ENCODE measurements at places on chromosomes 1 and 21.

DNA sequence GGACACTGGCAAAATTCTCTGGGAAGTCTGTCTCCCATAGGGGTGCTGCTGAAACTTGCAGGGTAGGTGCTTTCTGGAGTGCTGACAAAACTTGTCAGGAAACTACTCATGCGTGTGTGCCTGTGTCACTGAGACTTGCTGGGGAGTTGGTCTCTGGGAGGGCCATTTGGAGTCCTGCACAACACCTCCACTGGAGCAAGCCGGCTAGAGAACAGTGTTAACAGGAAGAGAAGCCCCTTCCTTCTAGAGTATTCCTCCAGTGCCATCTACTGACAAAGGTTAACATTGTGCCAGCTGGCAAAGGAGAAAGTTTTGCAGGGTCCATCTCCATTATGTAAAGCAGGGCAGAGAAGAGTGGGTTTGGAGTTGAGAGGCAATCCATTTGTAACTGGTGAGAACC lies 30.0 kb downstream of the ZMYM4 start:
- DNase-seq: no peak

DNA sequence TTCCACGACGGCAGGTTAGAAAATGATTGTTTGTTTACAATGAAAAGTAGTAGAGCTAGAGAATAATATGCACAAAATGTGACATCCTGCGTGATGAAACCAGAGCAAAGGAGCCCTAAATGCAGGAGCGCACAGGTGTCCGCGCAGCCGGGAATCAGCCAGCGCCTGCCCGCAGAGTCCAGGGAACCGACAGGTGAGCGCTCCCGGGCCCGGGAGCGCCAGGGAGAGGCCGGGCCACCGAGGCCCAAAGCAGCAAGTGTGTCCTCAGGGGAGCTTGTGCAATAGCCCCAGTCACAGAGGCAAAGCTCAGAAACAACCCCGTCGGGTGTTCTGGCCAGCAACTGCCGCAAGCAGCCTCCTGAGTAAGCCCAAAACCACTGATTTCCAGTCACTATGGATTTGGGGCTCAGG lies 789 bp upstream of the GALE start:
- DNase-seq: no peak

DNA sequence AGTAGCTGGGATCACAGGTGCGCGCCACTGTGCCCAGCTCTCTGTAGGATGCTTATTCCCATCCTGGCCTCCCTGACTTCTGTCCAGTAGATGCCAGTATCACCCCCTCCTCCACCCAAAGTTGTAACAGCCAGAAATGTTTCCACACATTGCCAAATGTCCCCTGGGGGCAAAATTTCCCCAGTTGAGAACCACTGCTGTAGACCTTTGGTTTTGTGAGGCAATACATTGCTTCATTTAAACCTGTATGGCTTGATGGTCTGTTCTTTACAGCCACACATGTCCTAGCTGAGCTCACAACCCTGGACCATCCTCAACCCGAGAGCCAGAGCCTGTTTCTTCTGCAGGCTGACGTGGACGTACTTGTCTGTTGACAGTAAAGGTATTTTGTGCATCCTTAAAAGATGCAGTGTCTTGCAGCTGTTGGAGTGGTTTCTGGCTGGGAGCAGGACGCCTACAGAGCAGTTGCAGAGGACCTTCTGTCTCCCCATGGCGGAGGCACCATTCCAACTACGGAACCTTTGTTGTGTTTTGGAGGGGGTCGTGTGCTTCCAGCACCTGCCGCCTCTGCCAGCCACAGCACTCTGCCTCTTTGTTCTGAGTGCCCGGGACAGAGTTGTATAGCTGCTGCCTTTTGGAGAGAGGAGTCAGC lies 26.6 kb downstream of the DOP1B start:
- no peak for DNase-seq

GRCh38 chr1:228753786-228754360 lies 18.6 kb downstream of the RHOU start:
- no peak for DNase-seq

DNA sequence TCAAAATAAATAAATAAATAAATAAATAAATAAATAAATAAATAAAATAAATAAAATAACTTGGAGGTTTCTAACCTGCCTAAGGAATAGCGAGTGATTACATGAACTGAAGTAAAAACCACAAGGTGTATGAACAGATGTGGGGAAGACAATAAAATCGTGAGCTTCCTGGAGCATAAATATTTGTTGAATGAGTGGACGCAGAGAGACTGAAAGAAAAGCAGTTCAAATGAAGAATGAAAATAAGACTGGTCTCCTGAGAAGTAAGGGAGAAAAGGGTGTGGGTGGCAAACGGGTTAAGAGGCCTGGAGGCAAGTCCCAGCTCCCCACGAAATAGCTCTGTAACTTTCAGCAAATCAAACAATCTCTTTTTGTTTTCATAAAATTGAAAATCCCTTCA lies 33.6 kb downstream of the CHML start:
- DNase-seq: no peak

- DNase-seq: no peak
Measured at GRCh38 chr1:47181955-47182675, 7.7 kb downstream of the PDZK1IP1 start.

DNA sequence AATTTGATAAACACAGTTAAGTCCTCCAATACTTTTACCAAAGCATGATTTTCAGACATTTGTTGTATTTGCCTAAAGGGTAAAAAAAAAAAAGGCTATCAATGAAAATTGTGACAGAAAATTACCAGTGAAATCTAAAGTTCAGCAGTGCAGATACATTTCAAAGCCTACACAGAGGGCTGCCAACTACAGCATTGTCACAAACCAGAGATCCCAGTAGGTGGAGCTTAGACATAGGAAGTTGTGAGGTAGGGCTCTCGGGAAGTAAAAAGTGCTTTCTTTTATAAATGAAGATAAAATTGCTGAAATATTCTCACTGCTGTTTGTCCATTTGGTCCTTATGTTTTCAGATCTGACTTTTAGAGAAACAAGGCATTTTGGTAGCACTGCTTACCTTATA lies 123.0 kb downstream of the DYRK1A start:
- no peak for DNase-seq

DNA sequence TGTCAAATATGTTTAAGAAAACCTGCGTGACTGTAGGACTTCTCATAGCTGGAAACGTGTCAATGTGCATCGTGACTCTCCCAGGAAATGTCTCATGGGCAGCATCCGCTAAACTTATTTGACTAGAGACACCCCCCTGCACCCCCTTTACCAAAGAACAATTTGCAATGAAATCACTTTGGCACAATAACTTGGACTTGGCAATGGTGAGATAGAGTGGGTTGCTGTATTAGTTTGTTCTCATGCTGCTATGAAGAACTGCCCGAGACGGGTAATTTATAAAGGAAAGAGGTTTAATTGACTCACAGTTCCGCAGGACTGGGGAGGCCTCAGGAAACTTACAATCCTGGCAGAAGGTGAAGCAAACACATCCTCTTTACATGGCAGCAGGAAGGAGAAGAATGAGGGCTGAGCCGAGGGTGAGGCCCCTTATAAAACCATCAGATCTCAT lies 13.8 kb downstream of the CLDN14 start:
- DNase-seq: no peak

- no peak for DNase-seq
Measured at GRCh38 chr1:106861110-106861509, 195.4 kb upstream of the PRMT6 start.

GRCh38 chr1:84701376-84701775 lies 11.1 kb upstream of the SSX2IP start:
- DNase-seq: no peak

GRCh38 chr1:226100436-226101391 lies 38.2 kb downstream of the H3-3A start:
- DNase-seq: peak; percentile 56

GRCh38 chr21:42214921-42215320 lies 4.0 kb upstream of the ABCG1 start:
- no peak for DNase-seq

DNA sequence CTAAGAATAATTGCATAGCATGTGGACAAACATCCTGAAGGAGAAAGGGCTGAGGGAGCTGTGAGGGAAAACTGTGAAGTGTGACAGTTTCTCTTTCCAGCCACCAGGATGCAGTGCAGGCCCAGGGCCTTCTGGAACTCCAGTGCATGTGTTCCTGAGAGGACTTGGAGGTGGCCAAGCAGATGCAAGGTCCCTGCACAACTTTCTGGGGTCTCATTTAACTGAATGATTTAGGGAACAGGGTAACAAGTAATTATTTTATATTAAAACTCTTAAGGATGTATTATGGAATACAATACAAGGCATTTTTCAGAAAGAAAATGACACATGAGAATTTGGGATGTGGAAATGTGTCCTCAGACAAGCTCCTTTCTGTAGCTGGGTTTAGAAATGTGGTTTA lies 61.2 kb upstream of the MCOLN3 start:
- DNase-seq: peak; percentile 19

DNA sequence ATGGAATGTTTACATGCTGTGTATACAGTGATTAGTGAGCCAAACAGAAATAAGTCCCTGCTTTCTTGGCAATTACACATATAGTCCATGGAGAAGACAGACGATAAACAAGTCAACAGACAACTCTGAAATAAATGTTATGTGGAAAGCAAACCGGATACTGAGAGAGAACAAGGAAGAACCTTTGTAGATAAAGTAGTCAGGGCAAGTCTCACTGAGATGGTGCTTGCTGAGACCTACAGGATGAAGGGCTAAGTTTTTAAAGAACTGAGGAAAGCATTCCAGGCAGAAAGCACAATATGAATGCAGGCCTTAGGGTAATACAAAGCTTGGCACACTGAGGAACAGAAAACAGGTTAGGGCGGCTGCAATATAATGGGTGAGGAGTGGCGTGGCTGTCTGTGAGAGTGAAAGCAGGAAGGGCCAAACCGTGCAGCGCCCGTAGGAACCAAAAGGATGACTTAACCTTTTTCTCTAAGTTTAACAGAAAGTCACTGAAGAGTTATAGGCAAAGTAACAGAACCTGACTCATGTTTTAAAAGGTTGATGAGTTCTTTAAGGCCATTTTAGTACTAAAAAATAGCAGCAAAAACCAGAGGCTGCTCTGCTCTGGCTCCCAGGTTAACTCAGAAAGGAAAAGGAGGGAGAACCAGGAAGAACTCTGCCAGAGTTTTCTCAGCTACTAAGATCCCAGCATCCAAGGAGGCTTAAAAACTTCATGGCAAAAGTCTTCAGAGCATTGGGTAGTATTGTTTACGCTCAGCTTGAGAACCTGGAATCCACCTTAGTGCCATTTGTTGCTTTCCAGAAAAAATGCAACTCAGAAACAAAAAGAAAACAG lies 8.7 kb upstream of the TTF2 start:
- DNase-seq: no peak

GRCh38 chr1:243792891-243793290 lies 57.2 kb downstream of the AKT3 start:
- DNase-seq: no peak

- DNase-seq: no peak
Measured at GRCh38 chr1:33502726-33503125, 30.3 kb downstream of the ZSCAN20 start.

GRCh38 chr1:30219675-30220074 lies 503.7 kb downstream of the MATN1 start:
- no peak for DNase-seq

GRCh38 chr1:171828794-171829193 lies 12.5 kb upstream of the DNM3 start:
- DNase-seq: no peak

- DNase-seq: no peak
Measured at GRCh38 chr1:2481885-2482284, 5.8 kb downstream of the PLCH2 start.

GRCh38 chr1:30867537-30867936 lies 41.0 kb downstream of the SDC3 start:
- DNase-seq: no peak

DNA sequence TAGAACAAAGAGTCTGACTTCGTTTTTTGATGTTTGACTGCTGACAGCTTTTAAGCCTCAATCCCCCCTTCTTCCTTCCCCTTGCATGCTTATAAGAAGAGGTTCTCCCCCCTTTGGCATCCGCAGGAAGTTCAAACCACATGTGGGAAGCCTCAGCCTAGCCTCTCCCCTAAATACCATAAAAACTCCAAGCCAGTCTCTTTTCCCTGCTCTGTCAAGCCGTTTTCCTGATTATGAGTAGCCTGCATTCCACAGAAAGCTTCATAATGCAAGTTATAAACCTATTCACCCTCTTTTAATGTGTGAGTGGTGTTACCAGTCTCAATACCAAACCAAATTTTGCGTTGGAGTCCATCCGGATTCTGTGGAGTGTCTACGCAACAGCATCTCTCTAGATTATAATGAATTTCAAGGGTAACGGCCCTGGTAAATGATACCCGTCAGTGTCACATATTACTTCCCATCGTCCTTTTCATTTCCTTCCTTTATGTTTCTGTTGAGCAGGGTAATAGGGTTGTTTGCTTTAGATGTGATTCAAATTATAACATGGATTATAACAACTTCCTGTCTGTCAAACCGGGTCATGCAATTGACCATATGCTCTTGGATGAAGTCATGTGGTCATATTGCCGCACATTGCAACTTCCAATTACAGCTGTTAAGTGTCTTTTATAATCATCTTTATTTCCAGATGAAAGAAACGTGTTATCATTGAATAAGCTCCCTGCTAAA lies 717.5 kb downstream of the RWDD3 start:
- no peak for DNase-seq

DNA sequence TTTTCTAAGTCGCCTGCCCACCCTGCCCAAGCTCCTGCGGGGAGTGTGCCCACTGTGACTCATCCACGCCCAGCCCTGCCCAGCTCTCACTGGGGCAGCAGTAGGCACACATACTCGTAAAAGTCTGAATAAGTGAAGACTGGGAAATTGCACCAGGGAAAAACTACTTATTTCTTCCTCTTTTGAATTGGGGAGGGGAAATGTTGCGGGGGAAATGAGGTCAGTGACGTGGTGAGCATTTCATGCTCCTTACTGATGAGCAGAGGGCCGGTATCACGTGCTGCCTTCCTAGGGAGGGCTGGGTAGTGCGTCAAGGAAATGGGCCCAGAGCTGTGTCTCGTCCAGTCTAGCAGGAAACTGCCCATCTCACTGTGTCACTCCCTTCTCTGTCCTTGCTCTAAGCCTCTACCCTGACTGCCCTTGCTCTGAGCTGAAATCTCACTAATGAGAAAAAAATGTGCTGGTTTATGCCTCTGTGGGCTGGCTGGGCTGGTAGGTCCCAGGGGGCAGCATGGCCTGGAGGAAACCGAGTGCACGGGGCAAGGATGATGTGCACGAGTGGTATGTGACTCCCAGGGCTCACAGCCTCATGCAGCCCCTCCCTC lies 13.5 kb upstream of the TNFRSF1B start:
- DNase-seq: peak; percentile 50

- no peak for DNase-seq
Measured at GRCh38 chr1:199735660-199736059, 291.9 kb upstream of the NR5A2 start.

DNA sequence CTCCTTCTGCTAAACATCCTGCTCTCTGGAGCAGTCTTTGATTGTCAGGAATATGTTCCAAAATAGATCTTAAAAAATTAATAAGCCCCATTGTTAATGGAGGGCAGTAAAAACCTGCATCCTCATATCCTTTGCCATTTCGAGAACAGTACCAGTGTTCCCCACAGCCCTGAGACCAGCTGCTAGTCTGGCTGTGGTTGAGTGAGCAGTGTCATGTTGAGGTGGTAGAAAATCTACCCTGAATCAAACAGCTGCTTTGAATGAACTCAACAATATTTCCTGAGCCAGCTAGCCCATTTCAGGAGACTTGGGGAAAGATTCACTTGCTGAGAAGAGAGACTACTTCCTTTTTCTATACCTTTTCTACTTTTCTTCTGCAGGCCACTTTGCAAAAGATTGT lies 24.4 kb downstream of the FABP3 start:
- no peak for DNase-seq

- DNase-seq: no peak
Measured at GRCh38 chr1:27979151-27979858, 19.5 kb downstream of the XKR8 start.

All from CD8-positive, alpha-beta memory T cell (primary cell).